ENCODE measurements at places on chromosomes 7 and 10.

DNA sequence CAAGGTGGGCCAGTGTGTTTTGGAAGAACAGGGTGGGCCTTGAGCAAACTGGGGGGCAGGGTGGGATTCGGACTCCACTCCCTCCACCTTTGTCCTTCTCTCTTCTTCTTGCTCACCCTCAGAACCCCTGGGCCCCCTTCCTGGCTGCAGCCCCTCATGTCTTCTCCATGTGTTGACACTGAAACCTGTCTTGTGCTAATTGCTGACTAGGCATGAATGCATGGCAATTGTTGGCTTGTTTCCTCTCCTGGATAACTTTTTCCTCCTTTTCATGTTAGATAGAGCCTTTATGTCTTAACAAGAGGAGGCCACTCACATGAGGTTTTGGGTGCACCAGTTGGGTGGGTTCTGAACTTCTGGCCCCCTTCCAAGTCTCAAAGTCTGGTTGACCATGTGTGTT, 181.6 kb upstream of the MKI67 start:
- DNase-seq: no peak

- no peak for DNase-seq
These were observed 103.7 kb upstream of the ZMIZ1 start for GRCh38 chr10:78964952-78965633.

- no peak for DNase-seq
These were observed 2.4 kb downstream of the H2AZ2 start for GRCh38 chr7:44845451-44845850.

- DNase-seq: no peak
These were observed 301.5 kb downstream of the FZD1 start for GRCh38 chr7:91565499-91566401.

- DNase-seq: no peak
These were observed 586.6 kb upstream of the MKI67 start for GRCh38 chr10:128712661-128713400.

DNA sequence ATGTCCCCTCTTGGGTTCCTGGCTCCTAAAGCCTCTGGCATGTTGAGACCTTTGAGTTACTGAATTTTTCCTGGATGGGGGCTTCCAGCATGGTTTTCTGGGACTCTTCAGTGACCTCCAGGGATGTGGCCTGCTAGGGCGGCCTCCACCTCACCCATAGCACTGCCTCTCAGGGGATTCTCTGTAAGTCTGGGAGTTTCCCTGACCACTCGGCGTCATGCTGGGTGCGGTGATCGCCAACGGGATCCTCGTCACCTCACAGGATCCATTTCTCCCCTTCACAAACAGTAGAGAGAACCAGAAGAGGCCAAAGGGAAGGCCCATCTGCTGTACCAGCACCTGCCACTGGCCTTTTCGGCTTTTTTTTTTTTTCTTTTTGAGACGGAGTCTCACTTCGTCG, 84.3 kb downstream of the NPTX2 start:
- DNase-seq: no peak

DNA sequence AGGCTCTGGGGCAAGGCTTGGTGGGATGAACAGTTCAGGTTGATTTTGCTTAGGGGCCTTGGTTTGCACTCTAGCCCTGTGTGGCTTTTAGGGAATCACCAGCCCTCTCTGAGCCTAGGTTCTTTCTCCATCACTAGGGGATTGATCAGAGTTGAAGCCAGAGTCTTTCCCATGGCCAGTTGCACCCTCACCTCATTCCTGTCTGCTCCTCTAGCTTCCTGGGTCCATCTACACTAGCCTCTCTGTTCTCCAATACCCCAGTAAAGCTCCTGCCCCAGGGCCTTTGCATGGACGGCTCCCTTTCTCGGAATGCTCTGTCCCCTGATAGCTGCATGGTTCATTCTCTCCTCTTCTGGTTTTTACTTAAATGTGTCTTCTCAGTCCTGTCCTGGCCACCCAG, 40.4 kb downstream of the SORCS3 start:
- no peak for DNase-seq

GRCh38 chr7:74282748-74283459, 6.3 kb upstream of the CLIP2 start:
- DNase-seq: no peak

- DNase-seq: no peak
These were observed 118.9 kb downstream of the APBB1IP start for GRCh38 chr10:26556748-26557640.

GRCh38 chr10:121813211-121813815, 114.5 kb downstream of the ATE1 start:
- DNase-seq: no peak

- DNase-seq: no peak
These were observed 9.6 kb upstream of the VWC2 start for GRCh38 chr7:49763791-49764190.

GRCh38 chr10:77644557-77645243, 7.1 kb upstream of the KCNMA1 start:
- no peak for DNase-seq

GRCh38 chr10:131802996-131803395, 97.8 kb upstream of the PPP2R2D start:
- DNase-seq: no peak

DNA sequence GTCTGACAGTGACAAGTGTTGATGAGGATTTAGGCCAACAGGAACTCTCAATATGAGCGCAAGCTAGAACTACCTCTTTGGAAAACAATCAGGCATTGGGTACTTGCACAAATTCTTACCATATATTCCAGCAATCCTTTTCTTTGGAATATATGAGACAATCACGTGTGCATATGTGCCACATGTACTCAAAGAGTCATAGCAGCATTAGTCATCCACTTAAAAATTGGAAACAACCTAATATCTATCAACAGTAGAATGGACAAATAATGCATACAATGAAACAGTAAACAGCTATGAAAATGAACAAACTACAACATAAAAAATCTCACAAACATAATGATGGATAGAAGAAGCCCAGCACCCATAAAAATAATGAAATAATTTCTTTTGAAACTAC, 179.7 kb downstream of the GLI3 start:
- DNase-seq: no peak

- no peak for DNase-seq
These were observed 1.5 kb downstream of the PTPN12 start for GRCh38 chr7:77538281-77539212.

DNA sequence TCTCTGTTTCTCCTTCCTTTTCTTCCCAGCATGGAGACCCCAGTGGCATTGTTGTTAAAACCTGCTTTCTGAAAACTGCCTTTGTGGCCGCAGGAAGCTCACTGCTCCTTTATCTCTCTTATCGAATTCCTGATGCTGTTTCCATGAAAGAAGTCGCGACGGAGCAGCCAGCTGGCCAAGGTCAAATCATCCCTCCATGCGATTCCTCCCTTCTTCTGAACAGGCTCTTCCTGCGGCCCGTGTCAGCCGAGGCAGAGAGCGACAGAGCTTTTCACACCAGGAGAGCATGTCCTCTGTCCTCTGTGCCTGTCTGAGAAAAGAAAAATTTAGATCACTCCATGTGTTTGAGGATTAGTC, 242.1 kb upstream of the PITRM1 start:
- DNase-seq: no peak

GRCh38 chr7:2515424-2516193, 4.0 kb upstream of the LFNG start:
- no peak for DNase-seq

GRCh38 chr10:83078160-83078559, 1061.1 kb upstream of the GHITM start:
- no peak for DNase-seq

DNA sequence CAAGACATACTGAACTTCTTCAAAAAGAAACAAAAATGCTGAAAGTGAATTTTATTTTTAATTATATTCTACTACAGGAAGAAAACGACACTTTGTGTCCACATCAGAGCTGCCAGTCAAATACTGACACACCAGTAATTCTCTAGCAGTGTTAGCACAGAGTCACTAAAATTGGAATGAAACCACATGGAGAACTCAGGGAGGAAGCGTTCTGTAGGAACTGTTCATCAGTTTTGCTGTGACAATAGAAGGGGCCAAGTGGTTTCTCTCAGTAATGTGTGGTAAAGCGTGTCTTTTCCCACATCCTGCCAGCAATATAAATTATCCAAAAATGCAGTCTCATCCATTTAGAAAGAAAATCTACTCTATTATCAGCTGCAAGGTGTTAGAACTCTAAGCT, 683.3 kb downstream of the GRM8 start:
- DNase-seq: no peak

DNA sequence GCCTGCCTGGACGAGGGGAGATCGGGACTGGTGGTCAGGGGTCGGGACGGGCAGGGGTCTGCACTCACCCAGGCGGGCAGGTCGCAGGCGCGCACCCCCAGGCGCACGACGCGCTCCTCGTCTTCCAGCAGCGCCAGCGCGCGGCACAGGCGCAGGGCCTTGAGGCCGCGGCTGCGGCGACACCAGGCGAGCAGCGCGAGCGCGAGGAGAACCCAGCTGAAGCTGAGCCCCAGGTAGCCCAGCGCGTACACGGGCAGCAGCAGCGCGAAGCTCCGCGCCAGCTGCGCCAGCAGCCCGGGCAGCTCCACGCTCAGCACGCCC, 328 bp downstream of the ESYT2 start:
- peak; percentile 33 for DNase-seq

GRCh38 chr7:20796500-20796899, 9.8 kb upstream of the SP8 start:
- DNase-seq: no peak
